ENCODE measurements at places on chromosomes 3 and 15. TPM values are rescaled to one million over a fixed set of nuclear protein-coding genes. Genes with fewer than 3 reads are reported as not detected.
A peak's percentile ranks its signal among the peaks of the same experiment; 100 is the strongest.

Gene SERPINI2
- total RNA-seq = not detected

Gene CAND2
- total RNA-seq = 1.5 TPM

Gene EFCAB12
- 0.65 TPM for total RNA-seq

Gene ABHD17C
- 5.4 TPM for total RNA-seq

Gene EXD1
- not detected for total RNA-seq

Gene GABRB3
- total RNA-seq = not detected

Gene ATP13A5
- not detected for total RNA-seq

DNA sequence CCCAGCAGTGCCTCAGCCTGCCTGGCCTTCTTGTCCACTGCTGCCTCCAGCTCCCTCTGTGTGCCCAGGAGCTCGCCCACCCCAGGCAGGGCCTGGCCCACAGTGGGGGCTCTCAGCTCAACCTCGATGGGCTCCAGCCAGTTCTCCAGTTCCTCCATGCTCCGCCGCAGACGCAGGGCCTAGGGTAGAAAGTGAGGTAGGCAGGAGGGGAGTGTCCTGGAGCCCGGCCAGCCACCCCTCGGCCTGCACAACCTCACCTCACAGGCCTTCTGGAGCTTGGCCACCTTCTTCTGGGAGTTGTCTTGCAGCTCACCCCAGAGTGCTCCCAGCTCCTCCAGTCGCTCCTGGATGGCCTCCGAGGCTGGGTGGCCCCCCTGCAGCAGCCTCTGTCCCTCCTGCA lies 18.7 kb downstream of the PLA2G4B start:
- H3K27ac ChIP-seq = no peak overlapping the region
- no peak for DNase-seq
- H3K36me3 ChIP-seq = no peaks in the 10 kb centered on the region
- no peak overlapping the region for H3K4me3 ChIP-seq

GRCh38 chr3:130576375-130577266 lies 59.6 kb downstream of the COL6A6 start:
- H3K27me3 ChIP-seq = peaks cover 9% of the 10 kb centered on the region
- no peaks in the 10 kb centered on the region for H3K4me1 ChIP-seq
- H3K4me3 ChIP-seq = no peak overlapping the region
- H3K27ac ChIP-seq = no peak overlapping the region

- no peak overlapping the region for H3K4me3 ChIP-seq
- no peak overlapping the region for H3K27ac ChIP-seq
- peaks cover 5% of the 10 kb centered on the region for H3K4me1 ChIP-seq
These were observed 90.9 kb upstream of the CGNL1 start for GRCh38 chr15:57285386-57285785.

DNA sequence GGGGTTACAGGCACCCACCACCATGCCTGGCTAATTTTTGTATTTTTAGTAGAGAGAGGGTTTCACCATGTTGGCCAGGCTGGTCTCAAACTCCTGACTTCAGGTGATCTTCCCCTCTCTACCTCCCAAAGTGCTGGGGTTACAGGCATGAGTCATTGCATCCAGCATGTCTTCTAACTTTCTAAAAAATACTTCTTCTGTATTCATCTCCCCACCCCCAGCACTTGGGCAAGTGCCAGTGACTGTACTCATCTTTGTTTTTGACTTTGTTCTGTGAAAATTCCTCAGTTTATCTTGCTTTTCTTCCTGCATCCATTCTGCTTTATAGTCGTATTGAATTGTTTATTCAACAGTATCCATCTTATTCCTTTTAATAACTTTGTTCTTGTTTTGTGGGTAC lies 47.6 kb downstream of the ARIH1 start:
- H3K27ac ChIP-seq = no peak overlapping the region
- DNase-seq = no peak
- peaks cover 26% of the 10 kb centered on the region for H3K36me3 ChIP-seq
- H3K4me1 ChIP-seq = peaks cover 20% of the 10 kb centered on the region
- H3K27me3 ChIP-seq = no peaks in the 10 kb centered on the region

- no peak overlapping the region for H3K4me3 ChIP-seq
- no peak overlapping the region for H3K27ac ChIP-seq
- H3K27me3 ChIP-seq = no peaks in the 10 kb centered on the region
- peaks cover 28% of the 10 kb centered on the region for H3K36me3 ChIP-seq
These were observed 8.1 kb upstream of the RCCD1 start for GRCh38 chr15:90946538-90946937.

DNA sequence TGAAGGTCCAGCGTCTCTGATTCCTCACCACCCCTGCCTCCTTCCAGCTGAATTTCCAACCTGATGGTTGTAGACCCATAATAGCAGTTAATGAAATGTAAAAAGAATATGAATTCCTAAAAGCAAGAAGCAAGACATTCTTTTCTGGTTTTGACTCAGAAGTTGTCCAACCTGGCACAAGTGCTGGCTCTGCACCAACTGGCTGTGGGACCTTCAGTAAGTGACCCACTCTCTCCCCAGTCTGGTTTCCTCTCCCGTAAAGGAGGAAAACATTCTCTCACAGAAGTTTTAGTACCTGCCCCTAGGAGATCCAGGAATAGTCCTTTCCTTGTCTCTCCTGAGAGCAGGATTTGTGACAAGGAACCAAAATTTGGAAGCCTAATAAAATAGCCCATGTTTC lies 236.9 kb upstream of the TRIM42 start:
- H3K27ac ChIP-seq = no peak overlapping the region
- H3K4me1 ChIP-seq = no peaks in the 10 kb centered on the region
- H3K27me3 ChIP-seq = peaks cover 5% of the 10 kb centered on the region
- no peak for DNase-seq
- H3K36me3 ChIP-seq = no peaks in the 10 kb centered on the region

DNA sequence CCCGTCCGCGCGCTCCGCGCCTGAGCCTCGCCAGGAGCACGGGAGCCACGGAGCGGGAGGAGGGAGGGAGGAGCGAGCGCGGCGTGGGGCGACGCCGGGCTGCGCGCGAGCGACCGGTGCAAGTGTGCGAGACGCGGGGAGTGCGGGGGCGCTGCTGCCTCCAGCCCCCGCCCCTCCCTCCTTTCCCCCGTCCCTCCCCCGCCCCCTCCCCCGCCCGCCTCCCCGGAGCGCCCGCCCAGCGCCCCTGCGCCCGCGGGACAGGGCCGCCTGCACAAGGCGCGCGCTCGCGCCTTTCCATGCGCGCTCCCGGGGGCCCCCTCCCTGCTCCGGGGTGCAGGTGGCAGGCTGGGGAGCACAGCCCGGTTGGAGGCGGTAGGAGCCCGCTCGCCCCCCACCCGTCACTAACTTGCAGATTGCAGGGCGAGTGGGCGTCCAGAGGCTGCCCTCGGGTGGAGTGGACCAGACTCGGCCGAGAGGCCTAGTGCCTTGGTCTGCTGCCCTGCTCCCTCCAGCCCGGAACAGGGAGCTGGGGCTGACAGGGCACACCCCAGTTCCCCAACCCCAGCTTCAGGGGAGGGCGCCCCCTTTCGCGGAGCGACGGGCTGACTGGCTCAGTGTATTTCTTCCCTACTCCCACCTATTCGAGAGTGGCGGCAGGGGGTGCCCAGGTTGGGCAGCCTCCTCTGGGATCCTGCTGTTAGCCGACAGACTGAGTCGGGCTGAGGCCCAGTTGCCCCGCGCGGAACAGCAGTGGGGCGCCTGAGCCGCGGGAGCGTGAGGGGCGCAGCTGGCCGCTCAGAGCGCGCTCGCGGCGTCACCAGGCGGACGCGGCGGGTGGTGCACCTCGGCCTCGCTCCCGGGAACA lies at the start of gene WNT7A:
Gene WNT7A, minus strand, starts transcription at position 126 of the 865 bp plus-strand sequence. CDS start 255 bp downstream, outside the sequence.
- H3K27ac ChIP-seq = no peak within 1 kb of the TSS
- H3K27me3 ChIP-seq = peaks cover 33% of the 10 kb centered on the region
- no peaks in the 10 kb centered on the region for H3K36me3 ChIP-seq
- H3K4me1 ChIP-seq = no peaks in the 10 kb centered on the region
- DNase-seq = peak; percentile 69

DNA sequence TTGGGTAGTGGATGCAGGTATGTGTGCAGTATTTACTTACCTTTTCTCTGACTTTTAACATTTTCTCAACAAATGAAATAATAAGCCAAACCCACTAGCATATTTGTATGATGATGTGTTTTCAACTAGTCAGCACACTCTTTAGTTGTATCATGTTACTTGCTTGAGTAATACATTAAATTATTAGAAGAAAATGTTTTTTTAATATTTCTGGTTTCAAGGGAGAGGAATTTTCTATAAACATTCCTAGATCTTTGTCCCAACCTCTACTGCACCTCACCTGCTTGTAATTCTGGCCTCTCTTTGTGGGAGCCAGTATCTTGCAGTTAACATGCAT lies 161.8 kb upstream of the CBLB start:
- peaks cover 2% of the 10 kb centered on the region for H3K4me1 ChIP-seq
- no peak overlapping the region for H3K27ac ChIP-seq
- no peak for DNase-seq
- H3K4me3 ChIP-seq = no peak overlapping the region

- no peaks in the 10 kb centered on the region for H3K27me3 ChIP-seq
- DNase-seq = no peak
- no peak overlapping the region for H3K4me3 ChIP-seq
- no peak overlapping the region for H3K27ac ChIP-seq
These were observed 24.8 kb downstream of the KPNA4 start for GRCh38 chr3:160540551-160540950.

DNA sequence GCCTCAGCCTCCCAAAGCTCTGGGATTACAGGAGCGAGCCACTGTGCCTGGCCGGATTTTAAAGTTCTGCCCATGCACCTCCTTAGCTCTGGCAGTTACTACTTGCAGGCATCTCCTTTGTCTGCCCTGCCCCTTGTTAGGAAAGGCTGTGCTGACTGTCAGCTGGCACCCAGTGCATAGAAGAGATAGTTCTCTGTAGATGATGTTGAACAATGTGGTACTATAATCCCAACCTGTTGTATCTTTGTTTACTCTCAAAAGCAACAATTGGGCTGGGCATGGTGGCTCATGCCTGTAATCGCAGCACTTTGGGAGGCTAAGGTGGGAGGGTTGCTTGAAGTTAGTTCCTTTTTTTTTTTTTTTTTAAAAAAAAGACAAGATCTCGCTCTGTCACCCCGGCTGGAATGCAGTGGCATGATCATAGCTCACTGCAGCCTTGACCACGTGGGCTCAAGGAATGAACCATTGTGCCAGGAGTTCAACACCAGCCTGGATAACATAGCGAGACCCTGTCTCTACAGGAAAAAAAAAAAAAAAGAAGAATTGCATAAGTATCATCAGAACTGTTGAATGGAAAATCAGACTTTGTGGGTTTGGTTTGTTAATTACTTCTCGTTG lies 30.6 kb downstream of the FLNB start:
- H3K4me3 ChIP-seq = no peak overlapping the region
- peaks cover 1% of the 10 kb centered on the region for H3K36me3 ChIP-seq
- peaks cover 81% of the 10 kb centered on the region for H3K4me1 ChIP-seq

DNA sequence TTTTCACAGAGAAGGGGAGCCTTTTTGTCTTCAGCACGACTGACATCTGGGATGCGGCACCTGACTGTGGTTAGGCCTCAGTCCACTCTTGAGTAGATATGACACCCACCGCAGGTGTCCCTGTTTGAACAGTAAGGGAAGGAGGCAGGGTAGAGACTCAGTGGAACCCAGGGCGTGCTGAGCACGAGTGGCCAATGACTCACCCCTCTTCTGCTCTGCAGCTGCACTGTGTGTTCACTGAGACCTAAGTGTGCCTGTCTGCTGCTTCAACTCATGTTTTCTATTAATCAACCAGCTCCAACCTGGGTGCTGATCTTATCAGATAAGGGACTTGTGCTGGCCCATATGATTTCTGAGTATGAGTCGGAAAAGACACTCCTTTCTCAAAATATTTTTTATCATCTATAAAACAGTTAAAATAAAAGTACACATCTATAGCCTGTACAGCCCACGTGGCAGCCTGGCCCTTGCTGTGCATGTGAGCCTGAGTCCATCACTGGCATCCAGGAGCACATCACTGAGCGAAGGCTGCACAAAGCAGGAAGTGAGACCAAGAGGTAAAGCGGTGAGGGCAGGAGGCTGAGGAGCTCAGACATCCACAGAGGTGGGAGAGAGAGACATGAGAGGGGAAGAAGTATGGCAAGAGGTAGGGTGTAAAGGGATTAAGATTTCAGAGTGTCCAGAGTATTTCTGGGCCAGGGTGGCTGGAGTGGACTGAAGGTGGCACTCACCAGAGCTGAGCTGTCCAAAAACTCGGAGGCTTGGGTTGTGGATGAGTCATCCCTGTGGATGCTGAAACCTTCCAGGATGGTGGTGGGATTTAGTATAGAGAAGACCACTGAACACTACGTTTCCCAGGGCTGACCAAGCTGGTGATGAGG lies 49.2 kb downstream of the SLC41A3 start:
- H3K4me1 ChIP-seq = no peaks in the 10 kb centered on the region
- H3K27ac ChIP-seq = no peak overlapping the region
- DNase-seq = no peak

- no peak overlapping the region for H3K4me3 ChIP-seq
- no peak for DNase-seq
- H3K27ac ChIP-seq = no peak overlapping the region
- no peaks in the 10 kb centered on the region for H3K27me3 ChIP-seq
- H3K36me3 ChIP-seq = peaks cover 14% of the 10 kb centered on the region
These were observed 22.9 kb downstream of the CHMP2B start for GRCh38 chr3:87250009-87250408.

DNA sequence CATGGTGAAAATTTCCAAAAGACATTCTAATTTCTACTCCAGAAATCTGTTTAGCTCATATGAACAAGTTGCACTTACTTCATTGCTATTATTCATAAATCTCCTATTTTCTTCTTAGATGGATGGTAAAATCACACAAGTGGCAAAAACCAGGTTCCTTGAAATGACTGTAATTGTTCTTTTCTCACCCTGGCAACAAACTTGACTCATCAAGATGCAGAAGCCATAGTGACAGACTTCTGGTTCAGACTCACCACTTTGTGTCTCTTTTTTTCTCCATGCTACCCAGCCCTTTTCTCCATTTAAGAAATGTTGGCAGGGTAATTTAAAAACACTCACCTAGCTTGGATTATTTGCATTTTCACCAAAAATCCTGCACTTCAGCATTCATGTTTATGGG lies 82.1 kb downstream of the LRRC28 start:
- H3K27me3 ChIP-seq = no peaks in the 10 kb centered on the region
- H3K4me1 ChIP-seq = no peaks in the 10 kb centered on the region
- H3K27ac ChIP-seq = no peak overlapping the region
- no peaks in the 10 kb centered on the region for H3K36me3 ChIP-seq
- DNase-seq = no peak

GRCh38 chr15:73631915-73632669 lies 1.1 kb downstream of the NPTN start:
- no peaks in the 10 kb centered on the region for H3K36me3 ChIP-seq
- H3K27me3 ChIP-seq = peaks cover 5% of the 10 kb centered on the region
- peak; percentile 16 for DNase-seq
- peak overlapping the region; percentile 52 for H3K27ac ChIP-seq
- H3K4me3 ChIP-seq = peak overlapping the region; percentile 75

DNA sequence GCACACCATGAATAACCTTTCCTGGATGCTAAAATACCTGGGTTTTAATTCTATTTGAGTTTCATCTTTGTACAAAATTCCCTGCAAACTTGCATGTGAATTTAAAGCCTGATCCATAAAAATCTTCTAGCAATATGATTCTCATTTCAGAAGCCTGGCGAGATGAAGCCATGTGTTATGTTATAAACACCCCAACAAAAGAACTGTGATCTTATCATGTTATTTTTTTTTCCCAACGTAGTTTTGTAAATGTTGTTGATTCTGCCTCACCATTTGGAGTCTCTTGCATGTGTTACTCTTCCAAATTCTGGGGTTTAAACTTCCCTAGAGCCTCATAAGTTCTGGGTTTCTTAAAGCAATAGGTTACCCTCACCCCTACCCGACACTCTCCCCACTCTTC lies 428.1 kb upstream of the DPH6 start:
- no peak for DNase-seq
- no peaks in the 10 kb centered on the region for H3K4me1 ChIP-seq
- H3K27ac ChIP-seq = no peak overlapping the region
- H3K27me3 ChIP-seq = no peaks in the 10 kb centered on the region
- H3K36me3 ChIP-seq = no peaks in the 10 kb centered on the region

GRCh38 chr15:52186651-52187486 lies 4.3 kb downstream of the GNB5 start:
- H3K4me1 ChIP-seq = no peaks in the 10 kb centered on the region
- H3K27me3 ChIP-seq = no peaks in the 10 kb centered on the region
- H3K36me3 ChIP-seq = no peaks in the 10 kb centered on the region

All from activated CD8-positive, alpha-beta T cell treated with anti-CD3 and anti-CD28 coated beads for 36 hours (primary cell).